Right kidney (tissue), 9 donors: ENCODE measurements at places on chromosomes 6 and 20.

- DNase-seq = no peak
Observed at GRCh38 chr20:37828684-37829083, 74.2 kb upstream of the VSTM2L start.

GRCh38 chr6:35669451-35670045 is 19.2 kb downstream of the FKBP5 start:
- no peak for DNase-seq

DNA sequence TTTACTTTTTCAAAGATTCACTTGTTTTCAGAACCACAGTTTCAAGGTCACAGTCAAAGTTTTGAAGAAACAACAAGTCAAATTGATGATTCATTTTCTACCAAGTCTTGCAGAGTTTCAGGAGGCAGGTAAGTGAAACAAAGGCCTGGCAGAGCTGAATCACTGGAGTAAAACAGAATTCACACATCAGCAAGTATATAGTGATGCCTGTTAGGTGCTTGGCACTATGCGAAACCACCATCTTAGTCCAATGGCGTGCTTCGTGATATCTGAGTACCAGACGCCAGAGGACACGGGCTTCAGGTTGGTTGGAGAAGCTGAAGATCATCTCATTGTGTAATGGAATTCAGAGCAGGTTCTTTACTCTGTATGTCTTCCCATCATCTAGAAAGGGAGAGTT is 75.9 kb downstream of the RTN4IP1 start:
- no peak for DNase-seq

DNA sequence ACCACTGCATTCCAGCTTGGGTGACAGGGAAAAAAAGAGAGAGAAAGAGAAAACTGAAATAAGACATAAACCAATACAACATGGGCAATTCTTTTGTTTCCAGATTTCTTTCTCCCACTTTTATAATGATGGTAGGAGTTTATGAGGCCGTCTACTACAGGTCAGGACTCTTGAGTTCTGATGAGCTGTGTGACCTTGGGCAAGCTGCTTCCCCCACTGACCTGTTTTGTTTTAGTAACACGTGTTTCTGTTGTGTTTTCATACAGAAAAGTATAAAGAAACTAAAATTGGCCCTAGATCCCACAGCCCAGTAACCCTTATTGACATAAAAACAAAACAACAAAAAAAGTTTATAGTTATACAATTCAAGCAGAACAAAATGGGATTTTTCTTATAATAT is 22.9 kb upstream of the AAR2 start:
- no peak for DNase-seq

GRCh38 chr6:18141805-18142590 is 12.9 kb downstream of the TPMT start:
- no peak for DNase-seq

- DNase-seq = no peak
Observed at GRCh38 chr6:109000289-109000688, 94.4 kb downstream of the SESN1 start.

- no peak for DNase-seq
Observed at GRCh38 chr20:50231854-50232253, 41.2 kb downstream of the CEBPB start.
